ENCODE measurements at places on chromosomes 2 and 18. TPM values are rescaled to one million over a fixed set of nuclear protein-coding genes. Genes with fewer than 3 reads are reported as not detected.

Gene PLB1
- 1.9 TPM for total RNA-seq

Gene ZNF385B
- not detected for total RNA-seq

Gene RNPEPL1
- total RNA-seq, result 12.1 TPM

Gene CIB4
- not detected for total RNA-seq

Gene SERPINB7
- total RNA-seq, result 16.1 TPM

Gene COL4A4
- total RNA-seq, result not detected

Gene UBXN2A
- 13.8 TPM for total RNA-seq

Gene WNT6
- total RNA-seq, result not detected

Gene GLB1L
- 25.1 TPM for total RNA-seq

Gene TTR
- not detected for total RNA-seq

Gene ANKRD30BL
- not detected for total RNA-seq

Gene ACVR1C
- not detected for total RNA-seq

Gene GAREM2
- 0.89 TPM for total RNA-seq

Gene FBXO41
- 0.29 TPM for total RNA-seq

Gene NTSR2
- total RNA-seq, result not detected

Gene MEIS1
- 55.5 TPM for total RNA-seq

Gene NEB
- not detected for total RNA-seq
